NCI-H526 (cell line): ENCODE measurements at places on chromosomes 2 and 18.

- DNase-seq = no peak
Measured at GRCh38 chr2:21234001-21234400, 110.2 kb downstream of the TDRD15 start.

- DNase-seq = no peak
Measured at GRCh38 chr2:228681426-228681825, 499.9 kb upstream of the SPHKAP start.

DNA sequence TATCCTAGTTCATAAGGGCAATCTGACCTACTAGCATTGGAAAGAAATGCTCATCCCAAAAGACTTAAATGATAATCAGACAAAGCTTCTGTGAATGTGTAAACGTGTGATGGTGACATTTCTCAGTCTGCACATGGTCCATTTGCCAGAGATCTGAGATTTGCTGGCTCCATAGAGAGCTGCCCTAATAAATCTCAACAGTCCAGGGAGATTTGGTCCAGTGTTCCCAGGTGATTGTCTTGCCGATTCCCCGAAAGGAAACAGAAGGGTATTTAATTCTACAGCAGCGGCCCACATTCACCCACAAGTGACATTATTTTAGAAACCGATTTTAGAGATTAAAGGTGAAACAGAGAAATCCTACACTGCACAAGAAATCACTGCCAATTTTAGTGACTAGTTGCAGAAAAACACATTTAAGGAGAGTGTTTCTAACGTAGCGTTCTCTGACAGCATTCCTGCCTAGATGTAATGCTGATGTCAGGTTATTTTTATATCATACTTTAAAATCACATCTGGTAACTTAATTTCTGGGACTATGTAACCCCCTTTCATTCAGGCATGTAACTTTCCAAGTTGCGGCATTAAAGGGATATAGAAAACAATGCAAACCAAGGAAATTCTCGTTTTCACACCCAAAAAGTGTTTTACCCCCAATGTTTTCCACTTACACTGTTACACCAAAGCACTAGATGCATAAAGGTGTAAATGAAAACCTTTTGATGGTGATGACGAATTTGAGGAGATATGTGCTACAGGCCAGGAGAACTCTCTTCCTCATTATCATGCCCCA, 231.9 kb upstream of the FN1 start:
- no peak for DNase-seq

GRCh38 chr18:74171910-74172606, 23.7 kb downstream of the TIMM21 start:
- DNase-seq = no peak

DNA sequence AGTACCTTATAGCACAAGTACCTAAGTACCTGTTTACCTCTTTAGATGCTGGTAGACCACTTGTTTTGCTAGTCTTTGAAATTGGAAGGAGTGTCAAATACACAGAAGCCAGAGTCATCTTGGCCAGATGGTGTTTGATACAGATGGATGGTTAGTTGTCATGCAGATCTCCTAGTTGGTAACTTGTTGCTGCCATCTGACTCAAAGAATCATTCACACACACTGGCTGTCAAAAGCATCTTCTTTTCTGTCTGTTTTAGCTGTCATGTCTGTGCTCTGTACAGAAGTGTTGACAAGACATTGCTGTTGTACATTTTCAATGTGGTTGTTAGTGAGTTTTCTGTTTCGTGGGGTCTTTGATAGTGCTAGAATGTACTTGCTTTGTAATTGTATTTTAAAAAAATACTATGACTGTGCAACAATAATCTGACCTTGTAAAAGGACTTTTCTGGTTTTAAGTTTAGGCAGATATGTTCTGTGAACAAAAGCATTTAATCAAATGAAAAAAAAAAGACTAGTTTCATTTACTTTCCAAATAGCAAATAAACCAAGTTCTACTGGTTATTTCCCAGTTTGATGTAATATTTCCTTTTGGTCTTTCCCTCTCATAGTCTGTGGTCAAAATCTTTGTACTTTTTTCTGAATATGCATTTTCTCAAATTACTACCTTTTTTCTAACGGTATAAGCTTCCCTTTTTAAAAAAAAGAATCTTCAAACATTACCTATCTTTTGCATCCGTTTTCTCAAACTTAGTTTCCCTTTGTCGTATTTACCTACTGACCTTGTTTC, 39.9 kb downstream of the TANK start:
- DNase-seq = no peak

- DNase-seq = no peak
Measured at GRCh38 chr2:118449401-118449800, 361.1 kb downstream of the INSIG2 start.

- DNase-seq = peak; percentile 73
Measured at GRCh38 chr2:20642055-20642971, 8.6 kb downstream of the HS1BP3 start.

DNA sequence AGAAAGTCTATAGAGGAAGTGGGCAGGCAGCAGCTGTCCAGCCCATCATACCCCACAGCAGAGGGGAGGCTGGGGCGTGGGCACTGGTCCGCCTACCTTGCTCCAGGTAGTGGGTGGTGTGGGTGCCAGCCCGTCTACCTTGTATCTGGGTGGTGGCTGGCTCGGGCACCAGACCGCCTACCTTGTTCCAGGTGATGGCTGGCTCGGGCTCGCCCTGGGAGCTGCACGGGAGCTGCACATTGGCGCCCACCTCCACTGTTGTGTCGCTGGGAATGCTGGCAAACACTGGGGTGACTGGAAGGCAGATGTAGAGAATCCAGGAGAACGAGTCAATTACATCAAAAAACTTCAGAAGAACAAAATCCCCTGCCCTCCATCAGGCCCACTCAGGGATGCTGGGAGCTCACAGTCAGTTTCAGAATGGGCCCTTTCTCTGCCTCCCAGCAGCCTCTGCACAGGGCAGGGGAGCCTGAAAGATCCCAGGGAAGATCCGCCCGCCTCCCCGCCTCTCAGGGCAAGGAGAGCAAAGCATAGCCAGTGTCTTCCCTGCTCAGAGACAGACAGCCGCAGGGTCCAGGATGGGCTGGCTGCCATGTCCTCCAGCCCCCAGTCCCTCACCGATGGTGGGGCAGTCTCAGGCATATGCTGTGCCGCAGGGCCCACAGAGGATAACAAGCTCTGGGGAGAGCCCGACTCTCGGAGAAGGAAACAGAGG, 82.3 kb downstream of the PXDN start:
- DNase-seq = no peak

DNA sequence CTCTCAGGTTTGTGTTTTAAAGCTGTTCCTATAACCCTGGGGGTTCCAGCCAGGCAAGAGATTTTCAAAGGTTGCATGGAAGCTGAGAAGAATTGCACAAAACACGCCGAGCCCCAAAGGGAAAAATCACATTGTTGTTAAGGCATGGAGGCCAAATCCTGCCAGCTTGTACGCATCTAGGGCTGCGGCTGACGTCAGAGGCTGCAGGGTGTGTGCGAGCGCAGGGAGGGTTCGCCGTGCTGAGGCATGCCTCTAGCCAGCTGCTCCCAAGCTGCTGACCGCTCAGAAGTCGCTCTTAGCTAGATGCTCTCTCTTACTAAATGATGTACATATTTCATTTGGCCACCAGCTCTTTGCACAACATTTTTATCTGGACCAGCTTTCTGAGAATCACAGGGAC, 191.8 kb downstream of the LPIN1 start:
- DNase-seq = no peak

DNA sequence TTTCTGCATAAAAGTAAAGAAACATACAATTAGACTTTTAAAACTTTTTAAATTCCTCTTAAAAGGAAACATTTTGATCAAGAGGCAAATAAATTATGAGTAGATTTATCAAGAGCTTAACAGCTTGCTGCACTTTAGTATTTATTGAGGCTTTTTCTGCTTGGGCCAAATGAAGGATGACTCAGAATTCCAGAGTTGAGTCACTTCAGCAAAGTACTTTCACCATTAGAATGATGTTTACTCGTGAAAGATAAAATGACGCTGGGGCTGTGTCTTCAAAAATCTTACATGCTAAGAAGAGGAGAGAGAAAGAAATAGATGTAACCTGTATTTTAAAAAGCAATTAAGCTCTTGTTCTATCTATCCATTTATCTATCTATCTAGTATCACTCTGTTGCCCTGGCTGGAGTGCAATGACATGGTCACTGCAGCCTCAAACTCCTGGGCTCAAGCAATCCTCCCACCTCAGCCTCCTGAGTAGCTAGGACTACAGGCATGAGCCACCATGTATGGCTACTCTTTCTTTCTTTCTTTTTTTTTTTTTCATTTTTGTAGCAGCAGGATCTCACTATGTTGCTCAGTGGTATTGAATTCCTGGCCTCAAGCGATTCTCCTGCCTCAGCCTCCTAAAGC, 75.3 kb upstream of the RIOK3 start:
- DNase-seq = no peak

DNA sequence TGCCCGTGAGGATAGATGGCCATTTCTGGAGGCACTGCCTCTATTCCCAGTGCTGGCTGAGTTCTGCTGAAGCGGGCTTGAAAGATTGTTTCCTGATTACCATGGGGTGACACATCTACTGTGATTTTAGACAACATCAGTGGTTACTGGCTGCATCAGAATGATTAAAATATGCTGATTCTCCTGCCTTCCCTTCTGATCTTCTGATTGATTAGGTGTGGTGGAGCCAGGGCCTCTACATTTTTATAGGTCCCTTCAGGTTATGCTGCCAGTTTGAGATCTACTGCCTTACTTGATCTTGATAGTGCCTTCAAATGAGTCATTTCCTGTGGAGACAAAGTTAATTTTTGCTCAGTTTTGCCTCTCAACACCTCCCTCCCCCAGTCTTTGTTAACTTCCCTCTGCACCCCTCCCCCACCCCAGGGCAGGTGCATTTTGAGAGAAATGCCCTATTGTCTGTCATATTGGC, 31.6 kb upstream of the SNORC start:
- no peak for DNase-seq

- DNase-seq = no peak
Measured at GRCh38 chr2:16123856-16124780, 183.8 kb downstream of the MYCN start.
